ENCODE measurements at places on chromosomes 12 and 14.

DNA sequence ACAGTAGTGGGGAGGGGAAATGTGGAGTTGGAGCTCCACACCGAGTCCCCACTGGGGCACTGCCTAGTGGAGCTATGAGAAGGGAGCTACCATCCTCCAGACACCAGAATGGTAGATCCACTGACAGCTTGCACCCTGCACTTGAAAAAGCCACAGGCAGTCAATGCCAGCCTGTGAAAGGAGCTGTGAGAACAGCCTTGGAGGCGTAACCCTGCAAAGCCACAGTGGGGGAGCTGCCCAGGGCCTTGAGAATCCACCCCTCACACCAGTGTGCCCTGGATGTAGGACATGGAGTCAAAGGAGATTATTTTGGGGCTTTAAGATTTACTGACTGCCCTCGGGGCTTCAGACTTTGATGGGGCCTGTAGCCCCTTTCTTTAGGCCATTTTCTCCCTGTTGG is 12.5 kb downstream of the CTSG start:
- no peak for DNase-seq

GRCh38 chr12:54959291-54960018 is 25.1 kb downstream of the TESPA1 start:
- DNase-seq = no peak

DNA sequence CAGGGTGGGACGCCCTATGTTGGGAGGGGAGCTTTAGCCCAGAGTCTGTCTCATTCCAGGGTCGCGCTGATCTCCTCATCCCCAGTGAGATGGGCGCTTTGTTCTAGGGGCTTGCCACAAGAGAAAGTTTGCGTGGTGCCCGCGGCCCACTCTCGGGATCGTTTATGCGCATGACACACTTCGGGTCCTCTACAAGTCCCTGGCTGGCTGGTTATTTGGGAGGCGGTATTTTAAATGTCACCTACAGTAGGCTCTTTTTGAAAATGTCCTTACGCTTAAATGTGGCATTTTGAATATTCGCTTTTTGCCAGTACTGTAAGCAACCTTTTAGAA is 541 bp downstream of the GOLT1B start:
- peak; percentile 22 for DNase-seq

DNA sequence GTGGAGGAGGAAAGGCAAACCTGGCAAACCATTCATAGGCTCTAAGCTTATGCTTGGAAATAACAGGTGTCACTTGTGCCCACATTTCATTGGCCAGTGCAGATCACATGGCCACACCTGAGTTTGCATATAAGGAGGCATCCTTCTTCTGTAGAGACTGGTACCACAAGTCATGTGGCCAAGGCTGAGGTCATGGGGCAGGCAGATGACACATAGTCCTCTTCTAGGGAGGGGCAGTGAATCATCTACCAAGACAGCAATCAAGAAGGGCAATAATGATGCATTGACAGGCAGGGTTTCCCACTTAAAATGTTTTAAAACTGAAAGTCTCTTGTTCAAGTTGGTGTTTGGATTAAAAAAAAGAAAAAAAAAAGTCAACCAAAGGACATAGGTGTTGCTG is 77.3 kb downstream of the DAAM1 start:
- DNase-seq = no peak

GRCh38 chr12:49750027-49750995 is 9.0 kb downstream of the TMBIM6 start:
- no peak for DNase-seq

- DNase-seq = no peak
Measured at GRCh38 chr14:87465770-87466169, 527.2 kb downstream of the GALC start.

- DNase-seq = no peak
Measured at GRCh38 chr12:126038434-126038833, 973.2 kb downstream of the AACS start.

GRCh38 chr14:99688629-99689028 is 4.5 kb downstream of the CYP46A1 start:
- DNase-seq = no peak

- no peak for DNase-seq
Measured at GRCh38 chr12:51891843-51892242, 3.9 kb downstream of the ANKRD33 start.

DNA sequence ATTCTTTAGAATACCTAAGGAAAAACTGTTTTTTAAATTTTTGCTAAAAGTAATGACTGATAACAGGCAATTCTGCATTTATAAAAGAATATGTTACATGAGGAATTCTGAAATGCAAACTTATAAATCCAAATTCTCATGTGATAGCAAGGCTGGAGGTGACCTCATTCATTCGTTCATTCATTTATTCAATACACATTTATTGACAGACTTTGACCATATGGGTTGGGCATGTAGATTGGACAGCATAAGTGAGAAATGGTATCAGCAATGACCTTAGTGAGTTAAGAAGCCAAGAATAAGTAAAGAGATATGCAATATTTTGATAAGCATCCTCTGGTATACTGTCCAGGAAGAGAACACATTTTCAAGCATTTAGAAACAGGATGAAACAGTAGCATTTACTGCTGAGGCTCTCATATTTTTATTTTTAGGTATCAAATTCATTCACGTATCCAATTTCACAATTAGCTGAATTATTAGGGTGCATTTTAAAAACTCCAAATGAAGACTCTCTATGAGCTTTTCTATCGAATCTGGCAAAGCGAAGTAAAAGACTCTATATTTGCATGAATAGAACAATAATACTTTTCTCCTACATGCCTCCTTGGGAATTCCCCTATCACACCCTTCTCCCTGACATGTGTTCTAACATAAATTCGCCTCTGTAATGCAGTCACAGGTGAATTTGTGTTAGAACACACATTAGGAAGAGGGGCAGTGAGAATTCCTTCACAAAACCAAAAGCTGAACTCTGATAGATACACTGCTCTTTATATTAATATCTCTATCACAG is 49.9 kb downstream of the PEBP1 start:
- no peak for DNase-seq

- no peak for DNase-seq
Measured at GRCh38 chr14:46902837-46903236, 251.3 kb upstream of the RPL10L start.

DNA sequence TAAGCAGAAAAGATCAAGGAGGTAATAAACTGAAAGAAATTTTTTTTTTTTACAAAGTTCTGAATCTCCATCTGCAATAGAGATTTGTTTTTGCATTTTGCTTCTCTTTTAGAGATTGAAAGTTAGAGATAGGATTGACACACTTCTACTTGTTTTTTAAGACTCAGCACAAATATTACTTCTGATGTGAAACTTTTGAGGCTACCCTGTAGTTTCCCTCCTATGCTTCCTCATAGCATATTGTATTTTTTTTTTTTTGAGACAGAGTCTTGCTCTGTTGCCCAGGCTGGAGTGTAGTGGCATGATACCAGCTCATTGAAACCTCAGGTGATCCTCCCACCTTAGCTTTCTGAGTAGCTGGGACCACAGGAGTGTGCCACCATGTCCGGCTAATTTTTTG is 32.1 kb upstream of the SGPP1 start:
- no peak for DNase-seq

GRCh38 chr14:23101213-23101970 is 3.4 kb downstream of the CIROP start:
- DNase-seq = no peak

DNA sequence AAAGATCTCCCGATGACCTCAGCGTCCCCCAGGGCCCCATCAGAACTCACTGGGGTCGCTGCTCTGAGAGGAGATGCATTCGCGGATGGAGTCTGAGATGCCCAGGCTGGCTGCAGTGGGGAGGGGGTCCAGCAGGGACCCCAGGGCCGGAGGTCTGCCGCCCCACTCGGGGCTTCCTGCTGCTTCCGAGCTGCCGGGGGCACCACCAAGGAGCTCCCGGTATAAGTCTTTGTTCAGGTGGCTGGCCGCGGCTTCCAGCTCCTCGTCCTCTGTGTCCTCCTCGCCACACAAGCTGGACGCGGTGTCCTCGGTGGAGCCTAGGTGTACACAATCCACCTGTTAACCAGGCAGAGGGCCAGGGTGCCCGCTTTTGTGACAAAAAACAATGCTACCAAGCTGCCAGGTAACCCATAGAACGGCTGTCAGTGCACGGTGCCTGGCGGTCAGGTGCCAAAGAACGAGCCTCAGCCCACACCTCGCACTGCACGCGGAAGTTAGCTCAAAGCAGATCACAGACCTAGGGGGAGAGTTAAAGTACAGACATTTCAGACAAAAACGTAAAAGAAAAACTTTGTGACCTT is 26.6 kb upstream of the BTBD6 start:
- no peak for DNase-seq

- no peak for DNase-seq
Measured at GRCh38 chr14:57928732-57929131, 62.8 kb upstream of the SLC35F4 start.

DNA sequence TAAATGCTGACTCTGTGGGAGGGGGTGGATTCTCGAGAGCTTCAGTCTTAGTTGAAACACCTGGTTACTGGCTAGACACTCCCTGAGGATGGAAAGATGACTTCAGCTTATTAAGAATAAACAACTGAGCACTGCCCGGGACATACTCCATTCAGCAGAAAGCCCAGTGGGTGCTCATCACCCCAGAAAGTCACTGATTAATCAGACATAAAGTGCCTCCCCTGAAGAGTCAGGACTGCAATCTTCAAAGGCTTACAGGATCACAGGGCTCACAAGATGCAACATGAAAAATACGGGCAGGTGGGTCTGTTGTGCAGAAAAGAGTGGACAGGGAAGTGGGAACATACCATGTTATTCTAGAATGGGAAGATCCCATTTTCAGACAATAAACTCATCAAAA is 207.0 kb downstream of the CALM1 start:
- no peak for DNase-seq

GRCh38 chr12:105729926-105730325 is 399.4 kb downstream of the C12orf75 start:
- DNase-seq = no peak

DNA sequence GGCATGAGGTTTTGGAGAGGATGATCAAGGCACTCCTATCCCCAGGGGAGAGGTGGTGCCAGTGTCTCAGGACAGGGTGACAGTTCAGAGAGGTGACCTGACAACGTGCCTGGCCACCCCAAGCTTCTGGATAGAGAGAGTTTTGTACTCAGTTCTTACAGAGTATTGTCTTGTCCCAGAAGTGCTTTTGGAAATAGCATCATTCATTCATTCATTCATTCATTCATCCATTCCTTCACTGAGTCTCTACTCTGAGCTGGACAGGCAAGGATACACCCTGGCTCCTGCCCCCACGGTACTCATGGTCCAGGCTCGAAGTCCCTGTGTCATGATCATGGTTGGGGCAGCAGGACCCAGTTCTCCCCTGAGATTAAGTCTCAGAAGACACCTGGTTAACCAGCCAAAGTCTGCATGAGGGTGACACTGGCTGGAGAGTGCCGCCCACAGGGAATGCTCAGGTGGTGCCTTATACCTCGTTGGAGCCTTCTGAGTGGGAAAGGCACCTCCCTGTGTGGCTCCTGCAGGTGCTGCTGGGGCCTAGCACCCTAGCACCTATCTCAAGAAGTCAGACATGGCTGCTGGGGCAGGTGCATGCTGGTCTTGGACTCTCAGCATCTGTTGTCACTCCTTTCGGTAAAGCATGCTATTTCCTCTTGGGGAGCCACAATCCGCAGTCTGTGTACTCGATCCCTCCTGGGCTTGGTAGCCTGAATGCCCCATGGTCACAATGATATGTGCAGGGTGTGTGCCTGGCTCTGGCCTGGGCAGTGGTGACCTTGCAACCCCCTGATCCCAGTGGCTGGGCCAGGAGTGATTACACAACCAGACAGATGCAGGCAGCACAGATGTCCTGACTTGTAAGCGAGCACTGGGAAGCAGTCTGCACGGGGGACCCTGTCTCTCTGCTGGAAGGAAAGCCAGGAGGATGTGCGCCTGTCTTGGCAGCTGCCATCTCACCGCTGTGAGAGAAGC is 57.8 kb downstream of the C14orf132 start:
- DNase-seq = no peak

GRCh38 chr14:23182372-23183157 is 895 bp downstream of the SLC7A8 start:
- DNase-seq = peak; percentile 13

DNA sequence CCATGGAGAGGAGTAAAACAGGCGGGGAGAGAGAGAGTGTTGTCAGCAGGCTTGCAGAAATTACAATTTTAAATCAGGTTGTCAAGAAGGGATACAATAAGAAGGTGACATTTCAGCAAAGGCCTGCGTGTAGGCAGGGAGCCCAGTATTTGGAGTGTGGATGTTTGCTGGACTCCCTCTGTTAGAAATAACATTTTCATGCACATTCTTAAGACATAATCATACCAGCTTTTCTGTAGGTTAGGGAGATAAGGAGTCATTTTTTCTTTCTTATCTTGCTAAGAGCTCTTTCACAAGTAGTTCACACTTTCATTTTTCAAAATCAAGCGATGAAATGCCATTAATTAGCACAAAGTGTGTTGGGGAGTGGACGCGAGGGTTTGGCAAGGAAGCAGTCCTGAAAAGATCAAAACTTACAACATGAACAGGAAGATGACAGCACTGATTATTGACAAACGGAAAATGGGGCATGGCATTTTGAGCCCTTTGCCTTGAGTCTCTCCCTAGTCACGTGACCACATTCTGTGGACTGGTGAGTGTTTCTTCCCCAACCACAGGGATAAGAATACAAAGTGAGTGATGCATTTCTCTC is 160.2 kb downstream of the DAD1 start:
- no peak for DNase-seq

GRCh38 chr12:53057816-53058500 is 8.1 kb downstream of the TNS2 start:
- DNase-seq = no peak

DNA sequence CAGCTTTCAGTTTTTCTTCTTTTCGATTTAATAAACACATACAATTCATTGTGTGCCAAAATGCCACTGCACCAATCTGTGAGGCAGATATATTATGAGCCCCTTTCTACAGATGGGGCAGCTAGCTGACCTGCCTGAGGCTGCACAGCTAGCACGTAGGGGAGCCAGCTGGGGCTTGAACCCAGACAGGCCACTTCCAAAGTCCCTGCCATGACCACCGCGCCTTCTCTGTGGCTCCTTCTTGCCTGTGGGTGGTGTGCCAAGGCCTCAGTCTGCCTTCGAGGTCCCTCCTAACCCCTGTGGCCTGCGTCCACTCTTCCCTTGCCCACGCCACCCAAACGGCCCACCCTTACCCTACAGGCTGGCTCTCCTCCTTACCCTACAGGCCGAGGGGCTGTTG is 16.2 kb downstream of the FAM222A start:
- DNase-seq = no peak

GRCh38 chr12:32107359-32108267 is 966 bp downstream of the BICD1 start:
- DNase-seq = peak; percentile 24

- DNase-seq = no peak
Measured at GRCh38 chr14:64656986-64657385, 47.2 kb upstream of the PLEKHG3 start.

DNA sequence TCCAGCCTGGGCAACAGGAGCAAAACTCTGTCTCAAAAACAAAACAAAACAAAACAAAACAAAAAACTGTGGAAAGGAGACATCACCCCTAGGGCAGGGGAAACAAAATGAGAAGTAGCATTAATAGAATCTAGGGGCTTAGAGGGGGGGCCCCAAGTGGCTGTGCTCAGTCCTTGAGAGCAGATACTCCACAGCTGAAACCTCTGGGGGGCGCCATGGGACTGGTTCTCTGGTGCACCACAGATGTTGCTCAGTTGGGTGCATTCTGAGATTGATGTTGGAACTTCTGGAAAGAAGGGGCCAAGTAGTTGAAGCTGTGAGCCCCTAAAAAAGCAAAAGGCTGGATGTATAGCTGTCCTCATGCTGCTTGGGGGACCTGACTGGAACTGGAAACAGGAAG is 11.8 kb upstream of the SYNE2 start:
- DNase-seq = no peak

- DNase-seq = no peak
Measured at GRCh38 chr14:71803539-71804260, 128.5 kb upstream of the RGS6 start.

- DNase-seq = peak; percentile 70
Measured at GRCh38 chr14:90382491-90383125, 14.2 kb upstream of the CALM1 start.
